ENCODE measurements at places on chromosomes 11 and 22.

- DNase-seq = no peak
Observed at GRCh38 chr11:44557464-44557863, 8.0 kb upstream of the CD82 start.

GRCh38 chr11:112614605-112615004, 346.6 kb upstream of the NCAM1 start:
- DNase-seq = no peak

- DNase-seq = no peak
Observed at GRCh38 chr22:29328566-29329500, 13.3 kb upstream of the RASL10A start.

DNA sequence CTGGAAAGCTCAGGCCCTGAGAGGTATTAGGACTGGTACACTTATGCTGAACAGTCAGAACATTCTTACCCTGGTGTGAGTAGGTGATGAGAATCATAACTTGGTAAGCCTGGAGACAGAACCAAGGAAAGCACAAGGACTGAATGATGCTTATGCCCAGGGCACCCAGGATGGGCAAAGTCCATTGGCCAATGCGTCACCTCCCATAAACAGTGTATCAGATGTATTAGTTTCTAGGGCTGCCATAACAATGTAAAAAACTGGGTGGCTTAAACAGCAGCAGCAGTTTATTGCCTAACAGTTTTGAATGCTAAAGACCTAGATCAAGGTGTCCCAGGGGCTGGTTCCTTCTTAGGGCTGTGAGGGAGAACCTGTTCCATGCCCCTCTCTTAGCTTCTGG, 107.0 kb downstream of the FAR1 start:
- DNase-seq = no peak

DNA sequence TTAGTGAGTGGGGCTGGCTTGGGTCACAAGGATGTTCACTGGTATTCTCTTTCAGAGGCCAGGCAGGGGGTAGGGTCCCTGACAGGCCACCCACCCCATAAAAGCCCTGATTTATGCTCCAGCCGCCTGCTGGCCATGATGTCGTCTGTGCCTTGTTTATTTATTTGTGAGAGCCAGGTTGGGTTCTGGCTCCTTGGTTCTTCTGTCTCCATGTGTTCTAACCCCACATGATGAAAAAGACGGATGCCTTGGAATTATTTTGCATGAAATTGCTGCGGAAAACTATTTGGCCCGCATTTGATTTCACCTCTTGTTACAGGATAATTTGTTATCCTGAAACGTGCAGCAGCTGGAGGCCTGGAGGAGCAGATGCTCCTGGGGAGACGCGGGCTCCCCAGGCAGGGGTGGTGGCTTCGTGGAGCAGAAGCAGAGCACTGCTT, 46.3 kb upstream of the WNT11 start:
- DNase-seq = no peak

DNA sequence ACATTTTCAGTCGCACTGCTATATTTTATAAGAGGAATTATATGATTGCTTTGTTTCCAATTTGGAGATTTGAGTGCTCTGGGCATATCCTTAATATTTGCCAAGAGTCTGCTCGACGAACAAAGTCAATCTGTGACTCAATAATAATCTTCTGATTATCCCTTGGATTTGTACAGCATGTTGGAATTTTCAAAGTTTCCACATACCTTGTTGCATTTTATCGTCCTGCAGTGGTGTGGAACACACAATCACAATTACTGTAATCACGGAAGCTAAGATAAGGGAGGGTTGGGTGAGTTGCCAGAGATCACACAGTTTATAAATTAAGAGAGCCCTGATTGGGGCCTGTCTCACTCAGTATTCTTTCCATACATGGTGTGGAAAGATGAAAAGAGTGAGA, 189.3 kb downstream of the GUCY1A2 start:
- no peak for DNase-seq

DNA sequence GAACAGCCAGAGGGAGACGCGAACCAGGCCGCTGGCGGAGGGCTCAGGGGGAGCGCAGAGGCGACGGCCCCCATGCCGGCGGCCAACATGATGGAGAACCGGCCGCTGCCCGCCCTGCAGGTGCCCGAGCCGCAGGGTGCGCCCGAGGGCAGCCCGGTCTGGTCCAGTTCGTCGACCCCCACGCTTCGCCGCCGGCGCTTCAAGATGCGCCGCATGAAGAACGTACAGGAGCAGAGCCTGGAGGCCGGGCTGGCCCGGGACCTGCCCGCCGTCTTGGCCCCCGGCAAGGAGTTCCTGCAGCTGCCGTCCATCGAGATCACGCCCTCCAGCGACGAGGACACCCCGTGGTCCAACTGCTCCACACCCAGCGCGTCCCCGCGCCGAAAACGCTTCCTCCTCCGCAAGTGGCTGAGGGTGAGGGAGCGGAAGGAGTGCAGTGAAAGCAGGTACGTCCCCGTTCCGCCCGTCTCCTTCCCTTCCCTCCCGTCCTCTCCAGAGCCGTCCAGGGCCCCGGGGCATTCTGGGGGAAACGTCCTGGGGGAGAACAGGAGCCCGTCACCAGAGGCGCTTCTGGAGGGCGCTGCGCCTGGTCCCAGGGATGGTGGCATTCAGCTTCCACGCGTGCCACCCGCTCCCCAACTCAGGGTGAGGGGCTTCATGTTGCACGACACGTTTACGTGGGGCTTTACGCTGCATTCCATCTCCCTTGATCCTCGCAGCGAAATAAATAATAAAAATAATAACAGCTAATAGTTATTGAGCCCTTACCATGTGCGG, 840 bp downstream of the GRAMD1B start:
- DNase-seq = peak; percentile 24

DNA sequence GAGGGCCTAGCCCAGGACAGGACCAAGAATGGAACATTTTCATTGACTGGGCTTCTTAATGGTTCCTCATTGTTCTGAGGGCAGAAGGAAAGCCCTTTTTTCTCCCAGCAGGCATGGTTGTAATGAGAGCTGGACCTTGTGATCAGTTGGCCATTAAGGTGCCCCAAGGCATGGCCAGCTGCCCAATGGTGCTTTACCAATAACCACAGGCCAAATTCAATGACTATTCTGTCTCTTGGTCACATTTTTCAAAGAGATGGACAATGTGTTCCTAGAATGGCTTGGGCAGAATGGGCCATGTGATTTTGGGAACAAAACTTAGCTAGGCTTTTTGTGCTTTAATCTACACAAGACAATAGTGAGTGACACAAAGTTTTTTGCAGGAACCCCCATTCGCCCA, 7.3 kb downstream of the NAV2 start:
- no peak for DNase-seq

DNA sequence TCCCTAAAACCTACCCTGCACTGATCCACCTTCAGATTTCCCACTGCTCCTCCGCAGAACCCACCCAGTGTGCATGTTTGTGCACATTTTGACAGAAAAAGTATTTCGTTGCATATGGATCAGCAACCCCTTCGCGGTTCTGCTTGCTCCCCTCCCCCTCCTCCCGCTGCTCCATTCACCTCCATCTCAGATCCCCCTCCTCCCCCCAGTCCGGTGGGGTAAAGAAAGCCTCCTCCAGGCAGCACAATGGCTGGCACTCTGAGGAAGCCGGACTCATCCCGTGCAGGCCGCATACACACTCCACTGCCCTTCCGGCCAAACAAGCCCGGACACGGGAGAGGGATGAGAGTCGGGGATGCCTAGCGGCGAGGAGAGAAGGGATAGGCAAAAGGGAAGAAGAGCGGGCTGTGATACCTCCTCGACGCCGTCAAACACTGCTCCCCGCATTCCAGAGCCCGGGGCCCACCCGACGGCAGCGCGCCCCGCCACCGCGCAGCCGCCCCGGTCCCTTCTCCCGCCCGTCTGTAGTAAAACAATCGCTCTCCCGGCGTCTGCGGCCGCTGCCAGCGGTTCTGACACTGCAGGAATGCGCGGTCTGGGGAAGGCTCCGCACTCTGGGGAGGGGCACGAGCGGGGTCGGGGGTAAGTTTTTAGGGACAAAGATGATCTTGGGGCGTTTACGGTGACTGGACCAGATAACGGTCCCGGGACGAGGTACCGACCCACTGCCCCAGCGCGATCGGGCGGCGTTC, 915 bp downstream of the FEZ1 start:
- no peak for DNase-seq

GRCh38 chr11:19923626-19924025, 211.0 kb downstream of the NAV2 start:
- DNase-seq = no peak

DNA sequence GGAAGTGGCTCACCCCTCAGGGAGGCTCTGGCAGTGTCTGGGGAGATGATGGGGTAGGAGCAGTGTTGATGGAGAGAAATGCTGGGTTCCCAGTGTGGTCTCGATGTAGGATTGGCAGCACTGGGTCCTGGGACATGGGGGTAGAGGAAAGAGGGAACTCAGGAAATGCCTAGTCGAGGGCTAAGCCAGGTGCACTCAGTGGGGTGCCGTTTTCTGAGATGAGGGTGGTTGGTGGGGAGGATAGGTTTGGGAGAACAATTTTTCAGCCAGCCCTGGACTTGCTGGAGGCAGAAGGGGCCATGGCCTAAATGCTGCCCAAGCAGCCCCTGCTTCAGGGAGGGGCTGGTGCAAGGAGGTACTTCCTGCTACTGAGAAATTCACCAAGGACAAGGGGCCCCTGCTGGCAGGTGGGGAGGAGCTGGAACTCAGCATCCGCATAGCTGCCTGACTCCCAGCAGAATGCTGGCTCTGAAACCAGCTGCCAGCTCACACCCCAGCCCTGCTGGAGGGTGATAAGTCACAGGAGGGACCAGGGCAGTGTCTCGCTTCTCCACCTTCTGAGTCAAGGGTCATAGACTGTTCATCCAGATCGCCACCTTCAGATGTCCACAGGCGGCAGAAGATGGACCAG, 6.0 kb downstream of the CCDC157 start:
- no peak for DNase-seq

DNA sequence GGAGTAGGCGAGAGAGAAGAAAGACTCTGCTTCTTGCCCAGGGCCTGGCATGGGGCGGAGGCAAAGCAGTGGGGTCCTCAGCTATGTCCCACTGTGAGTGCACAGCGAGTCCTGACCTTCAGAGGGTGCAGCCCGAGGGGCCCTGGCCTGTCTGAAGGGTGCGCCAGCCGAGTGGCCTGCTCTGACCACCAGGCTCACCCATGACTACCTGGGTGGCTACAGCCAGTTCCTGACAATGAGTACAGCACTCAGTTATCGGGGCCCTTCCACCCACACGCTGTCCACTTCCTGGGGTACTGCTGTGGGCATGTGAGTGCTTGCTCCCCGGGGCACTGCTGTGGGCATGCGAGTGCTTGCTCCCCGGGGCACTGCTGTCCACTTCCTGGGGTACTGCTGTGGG, 74.1 kb upstream of the B3GAT1 start:
- DNase-seq = no peak

GRCh38 chr11:78901831-78902230, 327.2 kb upstream of the NARS2 start:
- no peak for DNase-seq

DNA sequence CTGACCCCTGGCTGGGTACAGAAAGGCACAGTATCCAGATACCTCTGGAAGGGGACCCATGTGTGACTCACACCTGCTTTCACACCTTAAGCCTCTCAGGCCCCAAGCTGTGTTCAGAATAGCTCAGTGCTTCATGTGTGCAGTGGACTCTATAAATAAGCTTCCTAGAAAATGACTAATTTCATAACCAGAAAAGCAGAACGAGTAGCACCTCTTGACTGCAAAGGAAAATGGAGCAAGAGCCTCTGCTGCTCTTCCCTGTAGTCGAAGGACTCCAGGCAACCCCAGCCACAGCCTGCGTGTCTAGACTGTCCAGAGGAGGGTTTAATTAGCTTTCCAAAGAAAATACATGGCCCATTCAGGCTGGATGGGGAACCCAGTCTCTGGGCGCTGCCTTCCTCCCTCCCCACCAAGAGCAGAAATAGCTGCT, 23.1 kb downstream of the PTPN5 start:
- DNase-seq = no peak

- no peak for DNase-seq
Observed at GRCh38 chr11:93844568-93844967, 5.8 kb downstream of the VSTM5 start.

- peak; percentile 11 for DNase-seq
Observed at GRCh38 chr22:49961005-49961600, 531 bp downstream of the PIM3 start.

DNA sequence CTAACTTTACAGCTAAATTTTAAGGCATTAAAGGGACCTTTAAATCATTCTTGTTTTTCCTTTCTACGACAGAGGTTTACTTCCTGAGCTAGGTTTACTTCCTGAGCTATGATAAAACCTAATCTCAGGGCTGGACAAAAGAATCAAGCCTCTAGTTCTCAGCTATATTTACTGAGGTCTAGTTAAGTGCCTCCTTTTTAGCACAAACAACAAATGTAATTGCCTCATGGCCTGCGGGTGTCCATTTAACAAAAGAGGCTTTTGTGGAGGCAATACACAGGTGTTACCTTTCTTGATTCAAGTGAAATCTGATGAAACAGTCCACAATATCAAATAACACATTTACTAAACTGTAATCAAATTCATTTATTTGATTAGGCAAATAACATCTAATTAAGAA, 67.3 kb downstream of the IMMP1L start:
- DNase-seq = no peak

GRCh38 chr11:72738199-72739141, 13.7 kb downstream of the ARAP1 start:
- no peak for DNase-seq

DNA sequence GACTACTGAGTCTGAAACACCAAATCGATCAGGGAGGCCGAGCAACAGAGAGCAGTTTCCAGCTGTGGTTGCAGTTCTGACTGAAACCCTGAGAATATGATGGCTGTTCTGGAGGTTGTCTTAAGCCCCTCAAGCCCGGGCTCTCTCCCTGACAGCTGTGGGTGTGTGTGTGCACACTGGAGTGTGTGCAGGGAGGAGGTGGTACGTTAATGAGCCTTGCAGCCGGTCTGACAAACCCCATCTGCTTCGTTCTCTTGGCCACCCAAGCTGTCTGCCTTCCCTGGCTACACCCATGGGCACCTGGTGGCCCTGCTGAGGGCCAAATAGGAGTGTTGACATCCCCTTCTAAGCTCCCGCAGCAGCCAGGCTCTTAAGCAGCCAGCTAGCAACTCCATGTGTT, 189.8 kb downstream of the KIRREL3 start:
- DNase-seq = no peak

- no peak for DNase-seq
Observed at GRCh38 chr11:102036757-102037156, 10.5 kb upstream of the CFAP300 start.

DNA sequence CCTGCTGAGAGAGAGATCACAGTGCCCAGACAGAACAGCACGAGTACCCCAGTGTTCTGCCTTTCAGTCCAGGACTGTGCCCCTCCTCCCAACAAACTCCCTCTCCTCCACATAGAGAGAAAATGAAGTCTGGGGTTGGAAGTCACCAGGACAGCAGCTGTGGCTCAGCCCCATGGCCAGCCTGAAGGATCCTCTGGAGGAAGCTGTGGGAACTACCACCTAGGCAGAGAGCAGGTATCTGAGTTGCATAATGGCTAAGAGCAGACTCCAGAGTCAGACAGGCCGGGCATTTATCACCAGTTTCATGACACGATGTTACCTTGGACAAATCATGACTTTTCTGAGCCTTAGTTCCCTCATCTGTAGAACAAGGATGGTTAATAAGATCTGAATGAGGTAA, 61.2 kb upstream of the RRAS2 start:
- DNase-seq = no peak
